Activated CD4-positive, alpha-beta T cell treated with anti-CD3 and anti-CD28 coated beads for 24 hours (primary cell): ENCODE measurements at places on chromosomes 2 and 18.

DNA sequence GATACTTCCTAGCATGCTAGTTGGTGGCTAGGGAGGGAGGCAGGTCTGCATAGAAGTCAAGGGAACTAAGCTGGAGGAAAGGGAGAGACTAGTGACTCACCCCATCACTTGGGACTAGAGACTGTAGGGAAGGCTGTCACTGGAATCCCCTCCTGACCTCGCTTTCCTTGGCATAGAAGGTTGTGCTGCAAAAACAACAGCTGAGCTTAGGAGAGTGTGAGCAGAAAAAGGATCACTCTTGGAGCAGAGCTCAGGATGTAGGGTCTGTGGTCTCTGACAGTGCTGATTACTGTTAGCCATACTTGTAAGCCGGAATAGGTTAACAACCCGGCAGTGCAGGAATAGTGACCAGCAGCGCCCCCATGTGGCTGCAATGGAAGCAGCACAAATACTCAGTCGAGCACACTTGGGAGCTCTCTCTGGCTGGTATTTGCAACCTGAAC, 66.9 kb upstream of the SMAD2 start:
- peak; percentile 6 for DNase-seq

- DNase-seq = no peak
Observed at GRCh38 chr2:160928854-160929301, 231.3 kb upstream of the TANK start.

DNA sequence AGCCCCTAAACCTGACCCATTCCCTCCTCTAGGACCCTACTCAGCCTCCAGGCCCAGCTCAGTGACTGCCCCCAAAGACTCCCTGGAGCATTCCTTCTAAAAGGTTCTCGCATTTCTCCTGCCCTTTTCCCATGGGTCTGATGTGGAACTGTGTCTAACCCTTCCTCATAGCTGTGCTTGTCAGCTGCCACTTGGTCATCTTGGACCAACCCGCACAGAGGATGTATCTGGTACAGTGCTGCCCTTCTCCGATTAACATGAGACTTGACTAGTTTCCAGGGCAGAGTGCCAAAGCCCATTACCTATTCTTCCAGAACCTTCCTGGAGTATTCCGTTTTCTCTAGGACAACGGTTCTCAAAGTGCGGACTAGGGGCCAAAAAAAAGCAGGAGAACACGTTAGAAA, 518 bp upstream of the NFU1 start:
- DNase-seq = no peak

GRCh38 chr18:24585996-24586566, 125.6 kb downstream of the HRH4 start:
- no peak for DNase-seq

- DNase-seq = no peak
Observed at GRCh38 chr2:62227386-62228075, 31.6 kb downstream of the B3GNT2 start.

GRCh38 chr18:36460324-36460850, 162.9 kb downstream of the FHOD3 start:
- no peak for DNase-seq

DNA sequence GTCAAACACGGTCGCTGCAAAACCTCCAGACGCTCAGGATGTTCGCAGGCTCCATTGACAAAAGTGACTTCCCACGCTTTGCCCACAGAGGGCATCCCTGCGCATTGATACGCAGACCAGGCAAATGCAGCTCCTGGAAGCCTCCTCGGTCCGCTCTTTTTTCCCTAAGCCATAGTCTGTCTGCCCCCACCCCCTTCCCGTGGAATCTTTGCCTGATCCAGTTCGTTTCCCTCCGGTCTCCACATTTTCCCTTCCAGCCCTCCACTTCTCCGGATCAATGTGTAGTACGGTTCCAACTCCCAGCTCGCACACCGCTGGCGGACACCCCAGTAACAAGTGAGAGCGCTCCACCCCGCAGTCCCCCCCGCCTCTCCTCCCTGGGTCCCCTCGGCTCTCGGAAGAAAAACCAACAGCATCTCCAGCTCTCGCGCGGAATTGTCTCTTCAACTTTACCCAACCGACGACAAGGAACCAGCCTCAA, at the start of gene DCC:
TSS of gene DCC (plus strand) at position 307 of the 481 bp plus-strand sequence. CDS start 591 bp downstream, outside the sequence.
- no peak for DNase-seq

GRCh38 chr2:881204-881918, 69.3 kb upstream of the SNTG2 start:
- no peak for DNase-seq

GRCh38 chr18:42047721-42048120, 92.7 kb downstream of the PIK3C3 start:
- DNase-seq = no peak

DNA sequence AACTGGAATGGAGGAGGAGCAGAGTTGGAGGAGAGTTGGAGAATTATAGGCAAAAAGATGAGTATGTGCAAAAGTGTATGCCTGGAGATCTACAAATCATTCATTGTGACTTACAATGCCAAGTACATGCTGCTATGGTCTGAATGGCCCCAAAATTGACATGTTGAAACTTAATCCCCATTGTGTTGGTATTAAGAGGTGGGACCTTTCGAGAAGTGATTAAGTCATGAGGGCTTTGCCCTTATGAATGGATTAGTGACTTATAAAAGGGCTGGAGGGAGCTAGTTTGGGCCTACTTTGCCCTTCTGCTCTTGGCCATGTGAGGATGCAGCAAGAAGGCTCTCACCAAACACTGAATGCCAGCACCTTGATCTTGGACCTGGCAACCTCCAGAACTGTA, 6.3 kb upstream of the RBMS1 start:
- no peak for DNase-seq

DNA sequence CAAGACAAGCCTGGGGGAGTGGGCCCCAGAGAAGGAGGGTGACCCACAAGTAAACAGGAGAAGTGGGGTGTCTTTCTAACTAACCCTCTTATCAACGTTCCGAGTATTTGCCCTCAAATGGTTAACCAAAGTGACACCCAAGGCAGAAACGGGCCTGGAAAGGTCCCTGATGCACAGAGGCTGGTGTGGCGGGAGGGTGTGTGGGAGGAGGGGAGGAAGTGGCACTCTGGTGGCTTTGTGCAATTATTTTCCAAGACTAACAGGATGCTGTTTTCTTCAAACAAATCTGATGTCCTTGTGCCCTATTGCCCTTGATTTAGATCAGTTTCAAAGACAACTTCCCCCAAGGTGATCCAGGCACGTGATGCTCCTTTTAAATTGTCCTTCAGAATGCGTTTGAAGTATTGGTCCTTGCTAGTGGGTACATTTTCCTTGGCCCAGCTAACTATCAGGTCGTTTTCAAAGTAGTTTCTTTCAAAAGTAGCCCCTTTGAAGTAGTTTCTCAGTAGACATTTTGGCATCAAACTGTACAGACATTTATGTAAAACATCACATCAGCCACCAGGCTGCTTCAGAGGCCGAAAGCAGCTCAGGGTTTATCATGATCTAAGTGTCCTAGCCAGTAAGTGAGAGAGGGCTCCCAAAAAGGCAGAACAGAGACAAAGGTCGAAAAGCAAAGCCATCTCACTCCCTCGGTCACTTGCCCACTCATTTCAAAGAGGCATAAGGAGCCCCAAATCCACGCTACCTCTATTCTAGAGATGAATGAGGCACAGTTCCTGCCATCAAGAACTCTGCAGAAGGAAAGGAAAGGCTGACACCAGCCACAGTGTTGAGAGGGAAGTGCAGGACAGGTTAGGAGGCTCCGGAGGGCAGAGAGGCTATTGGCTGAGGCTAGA, 371.1 kb upstream of the ID2 start:
- peak; percentile 24 for DNase-seq

DNA sequence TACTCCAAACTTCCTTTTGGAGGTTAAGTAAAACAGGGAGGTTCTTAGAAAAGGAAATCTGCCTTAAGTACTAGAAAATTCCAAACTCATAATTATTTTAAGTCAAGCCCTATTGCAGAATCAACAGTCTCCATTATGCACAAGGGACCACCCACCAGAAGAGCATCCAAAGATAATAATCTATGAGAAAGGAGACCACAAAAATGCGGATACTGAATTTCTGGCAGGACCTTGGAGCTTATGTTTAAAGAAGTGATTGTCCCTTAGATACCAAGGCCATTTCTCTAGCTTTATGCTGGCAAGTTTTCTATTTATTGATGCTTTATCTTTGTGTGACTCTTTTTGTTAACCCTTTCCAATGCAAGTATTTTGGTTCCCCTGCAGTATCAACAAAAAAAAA, 404.0 kb upstream of the MMADHC start:
- DNase-seq = no peak

GRCh38 chr2:1024981-1025380, 74.3 kb downstream of the SNTG2 start:
- DNase-seq = no peak

- no peak for DNase-seq
Observed at GRCh38 chr2:46232860-46233259, 64.3 kb upstream of the EPAS1 start.

GRCh38 chr2:73640511-73640911, 1.7 kb downstream of the NAT8 start:
- no peak for DNase-seq

- no peak for DNase-seq
Observed at GRCh38 chr2:72024451-72025175, 123.0 kb downstream of the CYP26B1 start.

DNA sequence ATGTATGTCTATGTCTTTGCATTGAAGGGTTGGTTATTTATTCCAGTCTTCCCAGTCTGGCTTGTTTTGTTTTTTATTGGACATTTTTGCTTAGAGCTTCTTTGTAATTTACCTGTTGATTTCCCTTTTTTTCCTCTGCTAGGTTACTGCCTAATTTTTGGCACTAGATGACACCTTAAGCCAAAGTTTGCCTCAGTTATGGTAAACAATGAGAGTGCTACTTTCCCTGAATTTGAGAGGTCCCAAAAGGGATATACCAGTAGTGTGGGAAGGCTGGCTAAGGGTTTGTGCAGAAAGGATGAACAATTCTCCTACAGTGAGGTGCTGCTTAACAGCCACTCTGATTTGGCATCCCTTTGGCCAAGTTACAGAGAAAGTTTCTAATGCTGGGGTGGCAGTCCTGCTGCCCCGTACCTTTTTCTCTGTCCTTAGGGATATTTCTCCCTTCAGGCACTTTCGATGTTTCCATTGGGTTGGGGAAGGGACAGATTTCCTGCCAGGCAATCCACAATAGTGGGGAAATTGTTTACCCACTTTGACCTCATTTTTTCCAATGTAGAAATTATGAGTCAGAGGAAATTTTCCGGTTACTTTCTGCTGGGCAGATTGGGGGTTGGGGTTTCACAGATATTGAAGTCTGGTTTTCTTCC, 354.9 kb downstream of the PTPRM start:
- no peak for DNase-seq

- no peak for DNase-seq
Observed at GRCh38 chr2:235088496-235088921, 136.7 kb downstream of the SH3BP4 start.

DNA sequence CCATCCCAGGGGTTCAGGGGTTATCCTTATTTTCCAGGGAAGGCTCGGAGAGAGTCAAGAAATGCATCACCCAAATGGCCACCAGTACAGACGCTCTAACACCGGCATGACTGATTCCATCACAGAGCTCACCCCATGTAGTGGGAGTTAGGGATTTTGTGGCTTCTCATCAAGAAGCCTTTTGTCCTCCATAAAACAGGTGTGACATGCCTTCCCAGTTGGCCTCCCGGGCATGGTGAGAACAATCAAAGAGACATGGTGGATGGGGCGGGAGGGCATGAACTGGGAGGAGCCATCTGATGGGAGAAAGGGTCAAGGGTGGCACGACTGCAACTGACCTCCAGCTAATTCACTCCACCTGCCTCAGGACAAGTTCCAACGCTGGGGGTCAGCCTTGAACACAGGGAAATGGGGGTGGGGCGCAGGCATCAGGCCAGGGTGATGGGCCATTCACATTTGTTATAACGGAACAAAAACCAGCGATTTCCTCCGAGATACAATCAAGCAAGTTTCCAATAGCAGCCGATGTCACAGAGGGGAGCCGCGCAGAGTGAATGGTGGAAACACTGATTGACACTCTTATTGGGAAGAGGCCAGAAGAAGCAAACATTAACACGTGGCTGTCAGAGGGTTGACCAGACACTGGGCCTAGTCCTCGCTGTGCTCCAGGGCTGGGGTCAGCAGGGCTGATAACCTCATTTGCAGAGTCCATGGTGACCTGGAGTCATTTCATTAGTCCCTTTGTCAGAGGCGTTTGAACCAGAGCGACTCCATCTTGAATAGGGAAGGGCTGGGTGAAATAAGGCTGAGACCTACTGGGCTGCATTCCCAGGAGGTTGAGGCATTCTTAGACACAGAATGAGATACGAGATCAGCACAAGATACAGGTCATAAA, 80.5 kb upstream of the HPCAL1 start:
- DNase-seq = no peak

- no peak for DNase-seq
Observed at GRCh38 chr18:12928641-12929040, 19.2 kb upstream of the SEH1L start.

GRCh38 chr2:20829861-20830260, 7.0 kb upstream of the LDAH start:
- no peak for DNase-seq

DNA sequence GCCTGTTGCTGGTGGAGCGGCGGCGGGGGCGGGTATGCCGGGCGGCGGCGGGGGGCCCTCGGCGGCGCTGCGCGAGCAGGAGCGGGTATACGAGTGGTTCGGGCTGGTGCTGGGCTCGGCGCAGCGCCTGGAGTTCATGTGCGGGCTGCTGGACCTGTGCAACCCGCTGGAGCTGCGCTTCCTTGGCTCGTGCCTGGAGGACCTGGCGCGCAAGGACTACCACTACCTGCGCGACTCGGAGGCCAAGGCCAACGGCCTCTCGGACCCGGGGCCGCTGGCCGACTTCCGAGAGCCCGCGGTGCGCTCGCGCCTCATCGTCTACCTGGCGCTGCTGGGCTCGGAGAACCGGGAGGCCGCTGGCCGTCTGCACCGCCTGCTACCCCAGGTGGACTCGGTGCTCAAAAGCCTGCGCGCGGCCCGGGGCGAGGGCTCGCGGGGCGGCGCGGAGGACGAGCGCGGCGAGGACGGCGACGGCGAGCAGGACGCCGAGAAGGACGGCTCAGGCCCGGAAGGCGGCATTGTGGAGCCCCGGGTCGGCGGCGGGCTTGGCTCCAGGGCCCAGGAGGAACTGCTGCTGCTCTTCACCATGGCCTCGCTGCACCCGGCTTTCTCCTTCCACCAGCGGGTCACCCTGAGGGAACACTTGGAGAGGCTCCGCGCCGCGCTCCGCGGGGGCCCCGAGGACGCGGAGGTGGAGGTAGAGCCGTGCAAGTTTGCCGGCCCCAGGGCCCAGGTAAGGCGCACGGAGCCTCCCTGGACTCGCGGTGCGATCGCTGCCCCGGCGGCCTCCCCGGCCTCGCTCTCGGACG, 1.0 kb downstream of the ZCCHC2 start:
- DNase-seq = peak; percentile 20

GRCh38 chr2:58939388-58939787, 698.3 kb upstream of the FANCL start:
- DNase-seq = no peak

DNA sequence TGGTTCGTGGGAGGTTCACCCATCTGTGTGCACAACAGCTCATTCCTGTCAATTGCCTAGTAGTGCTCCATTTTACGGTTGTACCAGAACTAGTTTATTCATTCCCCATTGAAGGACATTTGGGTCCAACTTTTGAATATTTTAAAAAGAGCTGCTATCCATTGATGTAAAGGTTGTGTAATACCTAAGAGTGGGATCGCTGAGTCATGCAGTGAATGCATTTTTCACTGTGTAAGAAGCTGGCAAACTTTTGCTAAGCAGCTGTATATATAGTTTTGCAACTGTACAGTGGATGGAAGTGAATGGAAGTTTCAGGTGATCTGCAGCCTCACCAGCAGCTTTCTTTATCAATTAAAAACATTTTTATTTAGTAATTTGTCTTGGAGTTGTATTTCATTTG, 104.5 kb downstream of the DCDC2C start:
- DNase-seq = no peak
